Activated B cell treated with CpG ODN at 0.5 μM for 24 hours (primary cell): ENCODE measurements at places on chromosomes 13 and 19. TPM values are rescaled to one million over a fixed set of nuclear protein-coding genes. Genes with fewer than 3 reads are reported as not detected.

DNA sequence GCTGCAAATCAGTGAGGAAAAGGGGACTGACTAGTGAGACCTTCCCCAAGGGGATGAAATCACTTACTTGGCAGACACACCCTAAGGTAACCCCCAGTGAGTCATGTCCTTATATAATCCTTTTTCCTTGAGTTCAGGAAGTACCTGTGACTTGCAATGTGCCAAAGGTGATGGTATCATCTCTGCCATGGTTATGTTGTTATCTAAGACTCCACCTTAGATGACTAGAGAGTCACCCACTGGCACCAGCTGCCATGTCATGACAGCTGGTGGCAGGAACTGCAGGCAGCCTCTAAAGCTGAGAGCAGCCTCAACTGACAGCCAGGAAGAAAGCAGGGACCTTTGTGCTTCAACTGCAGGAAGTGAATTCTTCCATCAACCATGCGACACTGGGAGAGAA is 12.5 kb downstream of the PBX4 start:
- no peak for DNase-seq

DNA sequence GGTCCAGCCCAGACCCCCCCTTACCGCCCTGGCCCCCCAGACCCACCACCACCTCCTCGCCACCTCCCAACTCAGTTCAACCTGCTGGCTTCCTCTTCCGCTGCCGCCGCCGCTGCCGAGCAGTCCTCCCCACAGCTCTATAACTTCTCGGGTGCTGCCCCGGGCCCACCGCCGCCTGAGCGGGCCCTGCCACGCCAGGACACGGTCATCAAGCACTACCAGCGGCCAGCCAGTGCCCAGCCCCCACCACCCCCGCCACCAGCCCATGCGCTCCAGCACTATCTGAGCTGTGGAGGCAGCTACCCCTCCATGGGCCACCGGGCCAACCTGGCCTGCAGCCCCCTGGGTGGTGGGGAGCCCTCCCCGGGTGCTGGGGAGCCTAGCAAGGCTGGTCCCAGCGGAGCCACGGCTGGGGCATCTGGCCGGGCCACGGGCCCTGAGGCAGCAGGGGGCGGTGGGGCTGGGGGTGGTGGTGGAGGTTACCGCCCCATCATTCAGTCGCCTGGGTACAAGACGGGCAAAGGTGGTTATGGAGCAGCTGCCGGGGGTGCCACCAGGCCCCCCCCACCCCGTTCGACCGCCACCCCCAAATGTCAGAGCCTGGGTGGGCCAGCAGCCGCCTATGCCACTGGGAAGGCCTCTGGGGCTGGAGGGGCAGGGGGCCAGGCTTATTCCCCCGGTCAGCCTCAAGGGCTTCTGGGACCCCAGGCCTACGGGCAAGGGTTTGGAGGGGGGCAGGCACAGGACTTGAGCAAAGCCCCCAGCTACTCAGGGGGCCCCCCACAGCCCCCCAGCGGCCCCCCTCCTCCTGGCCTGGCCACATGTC is 4.2 kb downstream of the PRR12 start:
- DNase-seq = no peak

DNA sequence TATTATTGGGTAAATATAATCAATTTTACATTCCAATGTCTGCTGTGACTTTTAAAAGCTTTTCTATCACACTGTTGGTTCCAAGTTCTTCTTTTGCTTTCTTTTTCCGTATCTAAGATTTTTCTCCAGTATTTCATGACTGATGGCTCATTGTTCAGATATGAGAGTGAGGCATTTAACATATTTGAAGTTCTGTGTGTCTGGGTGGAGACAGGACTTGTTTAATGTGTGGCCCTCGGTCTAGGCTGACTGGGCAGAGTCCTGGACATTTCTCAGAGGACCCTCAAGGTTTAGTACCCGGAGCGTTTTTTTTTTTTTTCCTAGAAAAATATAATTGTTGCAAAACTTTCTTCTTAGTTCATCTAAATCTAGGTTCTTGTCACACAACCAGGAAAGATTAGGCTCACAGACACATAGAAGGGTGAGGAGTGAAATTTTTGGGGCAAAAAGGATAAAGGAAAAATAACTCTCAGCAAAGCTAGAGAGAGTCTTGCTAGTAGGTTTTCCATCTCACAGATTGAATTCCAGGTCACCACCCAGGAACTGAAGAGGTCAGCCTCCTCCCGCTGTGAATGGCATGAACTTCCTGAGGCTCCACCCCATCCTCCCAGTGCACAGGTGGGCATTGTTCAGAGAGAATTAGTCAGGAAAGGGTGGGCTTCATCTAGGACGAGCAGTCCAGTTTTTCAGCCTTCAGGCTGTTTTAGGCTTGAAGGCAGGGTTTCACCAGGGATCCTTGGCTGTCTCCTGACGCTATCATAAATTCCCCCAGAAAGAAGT is 1002.4 kb upstream of the PCDH9 start:
- DNase-seq = no peak

DNA sequence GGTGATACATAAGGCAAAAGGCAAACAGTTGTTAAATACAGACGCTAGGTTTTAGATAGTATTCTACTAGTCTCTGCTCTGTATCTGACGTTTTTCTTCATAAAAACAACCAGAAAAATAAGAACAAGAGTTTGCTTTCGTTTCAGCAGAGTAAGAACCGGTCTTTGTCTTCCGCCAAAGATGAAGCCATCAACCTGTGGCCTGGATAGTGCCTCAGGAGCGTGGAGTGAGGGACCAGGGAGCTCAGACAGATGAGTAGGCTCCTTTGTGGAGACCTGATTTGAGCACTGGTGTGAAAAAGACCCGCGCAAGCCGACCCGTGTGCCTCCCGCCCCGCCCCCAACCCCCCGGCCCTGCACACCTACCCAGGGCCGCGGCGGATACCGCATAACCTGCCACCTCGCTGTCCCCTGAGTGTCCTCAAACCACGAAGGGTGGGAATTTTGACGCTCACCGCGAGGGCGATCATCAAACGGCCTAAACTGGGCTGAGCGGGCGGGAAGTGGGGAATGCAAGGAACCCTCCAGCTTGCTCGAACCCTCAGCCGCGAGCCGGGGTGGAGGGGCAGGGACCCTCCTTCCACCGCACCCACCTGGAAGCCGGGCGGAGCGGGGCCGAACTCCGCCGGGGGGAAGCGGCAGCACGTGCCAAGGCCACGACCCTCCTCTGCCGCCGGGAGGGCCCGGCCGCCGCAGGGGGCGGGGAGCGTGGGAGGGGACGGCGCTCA is 866 bp upstream of the LMO7 start:
- DNase-seq = no peak

GRCh38 chr19:12689581-12690216 is 1.9 kb downstream of the GNG14 start:
- DNase-seq = no peak

DNA sequence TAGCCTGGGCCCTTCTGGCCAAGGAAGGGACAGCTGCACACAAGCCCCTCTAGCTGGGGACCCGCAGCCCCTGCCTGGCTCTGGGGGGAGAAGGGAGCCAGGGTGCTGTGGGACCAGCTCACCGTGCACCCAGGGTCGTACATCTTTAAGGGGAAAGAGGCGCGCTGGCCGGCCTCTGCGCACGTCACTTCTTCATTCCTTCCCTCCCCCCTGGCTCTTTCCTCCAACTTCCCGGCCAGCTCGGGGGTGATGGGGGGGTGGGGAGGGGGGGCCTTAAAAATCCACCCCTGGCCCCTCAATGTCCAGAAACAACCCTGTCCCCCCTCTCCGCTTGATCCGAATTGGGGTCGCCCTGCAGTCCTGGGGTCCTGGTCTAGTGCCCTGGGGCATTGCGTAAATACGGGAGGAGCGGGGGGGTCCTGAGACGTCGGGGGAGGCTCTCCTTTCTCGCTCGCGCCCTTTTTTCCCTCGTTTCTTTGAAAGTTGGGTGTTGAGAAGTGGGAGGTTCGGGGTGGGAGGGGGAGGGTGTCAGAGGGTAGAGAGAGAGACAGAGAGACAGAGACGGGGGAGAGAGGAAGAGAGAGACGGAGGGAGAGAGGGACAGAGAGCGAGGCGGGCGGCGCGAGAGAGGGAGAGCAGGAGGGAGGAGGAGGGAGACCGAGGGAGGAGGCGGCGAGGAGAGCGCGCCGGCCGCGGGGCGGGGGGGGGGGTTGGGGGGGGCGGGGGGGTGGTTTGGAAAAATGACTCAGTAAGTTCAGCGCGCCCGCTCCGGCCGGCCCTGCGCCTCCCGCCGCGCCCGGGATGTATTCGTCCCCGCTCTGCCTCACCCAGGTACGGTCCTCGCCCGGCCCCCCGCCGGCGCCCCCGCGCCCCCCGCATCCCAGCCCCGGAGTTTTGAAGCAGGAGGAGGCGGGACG is at the start of gene NFIC:
NFIC (plus strand) TSS at position 748 of the 917 bp plus-strand sequence; CDS start at position 802, 54 bp downstream.
- no peak for DNase-seq

- no peak for DNase-seq
Observed at GRCh38 chr19:1065606-1066109, 1.3 kb upstream of the ARHGAP45 start.

DNA sequence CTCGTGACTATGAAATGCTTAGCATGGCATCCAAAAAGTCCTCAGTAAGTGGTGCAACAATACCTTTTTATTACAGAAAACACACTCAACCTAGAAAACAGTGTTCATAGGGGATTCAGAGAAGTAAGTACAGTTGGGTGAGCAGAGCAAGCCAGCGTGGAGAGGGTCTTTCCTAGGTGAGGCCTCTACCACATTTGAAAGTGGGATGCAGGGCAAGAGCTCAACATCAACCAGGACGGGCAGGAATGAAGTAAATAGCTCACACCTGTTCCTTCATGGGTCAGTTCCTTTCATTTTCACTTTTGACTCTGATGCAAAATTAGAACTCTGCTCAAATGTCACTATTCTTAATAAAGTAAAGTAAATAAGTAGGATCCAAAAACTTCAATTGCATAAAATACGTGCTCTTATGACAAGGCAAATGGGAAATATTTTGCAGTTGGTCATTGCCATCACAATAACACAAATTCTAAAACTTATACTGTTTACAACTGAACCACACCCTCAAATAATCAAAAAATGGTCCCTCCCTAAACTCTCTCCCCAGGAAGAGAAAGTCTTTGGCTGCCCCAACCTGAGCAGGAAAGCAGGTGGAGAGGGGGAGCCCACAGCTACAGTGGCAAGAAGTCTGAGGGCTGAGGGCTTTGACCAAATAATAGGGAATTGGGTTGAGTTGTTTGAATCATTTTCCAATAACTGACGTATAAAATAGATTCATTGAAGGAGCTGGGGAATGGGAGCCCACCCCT is 20.2 kb downstream of the CHAMP1 start:
- no peak for DNase-seq

The KATNAL1 gene
- 11.6 and 13.4 TPM in 2 replicates for total RNA-seq

The PROZ gene
- not detected in 2 replicates for total RNA-seq

DNA sequence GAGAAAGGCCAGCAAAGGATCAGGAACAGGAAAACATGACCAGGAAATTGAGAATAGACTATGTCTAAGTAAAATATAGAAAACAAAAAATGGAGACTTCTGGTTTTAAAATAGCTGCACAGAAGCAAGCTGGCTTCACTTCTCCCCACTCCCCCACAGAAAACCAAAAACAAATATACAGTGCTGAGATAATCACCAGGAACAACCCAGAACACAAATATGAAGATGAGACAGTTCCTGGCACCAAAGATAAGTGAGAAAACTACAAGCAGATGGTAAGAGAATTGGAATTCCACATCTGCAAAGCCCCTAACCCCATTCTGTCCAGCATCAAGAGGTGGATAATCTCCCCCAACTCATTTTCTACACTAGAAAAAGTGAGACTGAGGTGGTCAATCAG is 397.7 kb downstream of the SUCLA2 start:
- DNase-seq = no peak

The IGLON5 gene
- not detected in 2 replicates for total RNA-seq

The MISP3 gene
- 0.15 and 0.18 TPM in 2 replicates for total RNA-seq

- DNase-seq = peak; percentile 39
Observed at GRCh38 chr19:55086730-55087541, 11.3 kb downstream of the EPS8L1 start.

DNA sequence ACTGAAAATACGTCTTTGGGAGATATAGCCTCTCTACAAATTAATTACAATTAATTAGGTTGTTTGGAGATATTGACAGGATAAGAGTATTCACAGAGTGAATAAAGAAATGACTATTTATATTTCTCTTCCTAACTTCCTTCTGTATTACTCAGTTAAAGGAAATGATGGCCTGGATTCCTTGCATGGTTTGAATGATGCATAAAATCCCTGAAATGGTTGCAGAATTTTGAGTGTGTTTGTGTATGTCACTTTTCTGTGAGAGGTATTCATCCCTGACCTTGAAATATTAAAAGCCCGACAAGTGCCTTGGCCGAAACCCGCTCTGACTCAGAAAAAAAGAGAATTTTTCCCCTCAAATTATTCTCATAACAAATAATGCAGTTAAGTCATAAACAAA is 90.0 kb downstream of the PDS5B start:
- no peak for DNase-seq

DNA sequence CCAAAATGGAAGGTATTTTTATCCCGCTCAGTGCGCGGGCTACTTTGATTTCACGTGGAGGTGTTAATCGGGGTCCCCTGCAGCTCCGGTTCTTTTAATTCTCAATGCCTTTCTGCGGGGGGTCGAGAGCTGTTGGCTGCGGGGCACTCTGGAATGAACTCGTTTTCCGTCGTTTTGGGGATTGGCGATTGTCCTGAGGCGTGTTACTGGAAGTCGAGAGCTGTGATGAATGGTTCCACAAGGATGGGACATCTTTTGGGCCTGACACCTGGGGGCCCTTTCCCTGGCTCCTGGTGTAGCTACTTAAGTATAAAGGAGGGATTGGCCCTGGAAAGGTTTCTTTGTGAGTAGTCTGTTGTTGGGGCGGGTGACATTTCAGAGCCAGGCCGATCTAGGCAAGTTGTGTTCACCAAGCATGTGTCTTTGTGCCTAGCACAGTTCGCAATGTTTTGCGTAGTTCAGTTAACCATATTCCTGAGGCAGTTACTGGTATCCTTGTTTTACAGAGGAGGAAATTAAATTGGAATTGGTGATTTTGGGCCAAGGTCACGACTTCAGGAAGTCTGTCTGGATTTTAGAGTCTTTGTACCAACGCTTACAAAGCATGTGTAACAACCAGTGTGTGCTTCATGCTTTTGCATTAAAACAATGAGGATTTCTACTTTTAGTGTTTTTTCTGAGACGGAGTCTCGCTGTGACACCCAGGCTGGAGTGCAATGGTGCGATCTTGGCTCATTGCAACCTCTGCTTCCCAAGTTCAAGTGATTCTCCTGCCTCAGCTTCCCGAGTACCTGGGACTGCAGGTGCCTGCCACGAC is 846 bp downstream of the RPL13A start:
- DNase-seq = no peak

- DNase-seq = no peak
Observed at GRCh38 chr13:97856304-97856675, 97.2 kb upstream of the IPO5 start.

The MYH14 gene
- not detected in 2 replicates for total RNA-seq

DNA sequence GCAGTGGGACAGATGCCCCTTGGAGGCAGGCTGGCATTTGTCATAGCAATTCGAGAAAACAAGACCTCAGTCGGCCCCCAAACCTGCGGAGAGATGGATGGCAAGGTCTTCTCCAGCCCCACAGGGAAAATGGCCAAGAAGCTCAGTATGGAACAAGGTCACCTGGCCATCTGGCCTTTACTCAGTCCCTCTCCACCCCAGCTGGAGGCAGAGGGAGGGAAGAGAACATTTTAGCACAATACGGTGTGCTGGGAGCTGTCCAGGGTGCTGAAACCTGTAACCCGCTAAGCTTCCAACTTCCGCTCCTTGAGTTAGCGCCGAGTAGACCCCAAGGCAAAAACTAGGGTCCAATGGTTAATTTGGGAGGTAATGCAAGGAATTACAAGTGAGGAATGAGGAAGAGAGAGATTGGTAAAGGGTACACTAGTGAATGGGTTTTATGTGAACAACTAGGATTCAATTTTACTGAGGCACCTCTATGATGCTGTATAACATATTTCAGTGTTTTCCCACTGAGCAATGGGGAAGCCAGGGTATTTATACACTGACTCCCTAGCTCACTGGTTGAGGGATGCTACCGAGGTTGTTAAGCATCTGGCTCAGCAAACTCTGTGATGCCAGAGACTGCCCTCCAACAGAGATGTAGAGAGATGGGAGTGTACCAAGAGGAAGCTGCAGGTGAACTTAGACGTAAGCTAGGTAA is 64.3 kb downstream of the CACNA1A start:
- no peak for DNase-seq
